ENCODE measurements at places on chromosomes 2 and 18.

DNA sequence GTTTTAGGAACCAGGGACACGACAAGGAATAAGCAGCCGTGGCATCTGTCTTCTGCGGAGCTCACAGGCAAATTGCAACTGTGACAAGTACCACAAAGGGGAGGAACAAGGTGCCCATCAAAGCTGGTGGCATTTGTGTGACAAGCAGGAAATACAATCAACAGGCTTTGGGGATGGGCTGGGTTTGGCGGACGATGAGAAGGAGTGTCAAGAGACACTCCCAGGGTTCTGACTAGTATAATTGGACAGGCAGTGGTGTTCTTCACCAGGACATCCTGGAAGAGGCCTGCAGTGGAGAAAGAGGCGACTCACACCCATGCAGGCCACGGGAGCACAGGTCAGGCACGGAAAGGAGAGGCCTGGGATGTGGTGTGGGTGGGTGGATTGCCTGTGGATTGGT, 14.2 kb upstream of the SPATA3 start:
- DNase-seq, result no peak

- DNase-seq, result no peak
Measured at GRCh38 chr18:48680339-48681250, 141.8 kb downstream of the CTIF start.

DNA sequence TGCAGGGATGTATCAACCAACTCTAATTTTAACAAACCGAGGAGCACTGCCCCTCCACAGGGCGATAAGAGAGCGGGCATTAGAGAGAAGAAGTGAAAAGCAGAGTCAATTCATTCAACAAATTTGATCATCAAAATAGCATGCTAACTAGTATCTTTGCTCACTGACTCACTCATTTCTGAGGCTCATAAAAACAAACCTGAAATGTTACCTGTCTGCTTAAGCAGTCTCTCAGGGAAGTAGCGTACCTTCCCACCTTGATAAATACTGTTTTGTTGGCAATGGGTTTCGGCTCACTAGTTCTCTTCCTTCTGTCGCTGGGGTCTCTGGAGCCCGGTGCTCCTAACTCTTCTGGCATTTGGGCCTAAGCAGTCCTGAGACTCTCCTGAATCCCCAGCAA, 248.8 kb downstream of the IRS1 start:
- no peak for DNase-seq

GRCh38 chr2:220046507-220046906, 419.1 kb downstream of the SLC4A3 start:
- no peak for DNase-seq

DNA sequence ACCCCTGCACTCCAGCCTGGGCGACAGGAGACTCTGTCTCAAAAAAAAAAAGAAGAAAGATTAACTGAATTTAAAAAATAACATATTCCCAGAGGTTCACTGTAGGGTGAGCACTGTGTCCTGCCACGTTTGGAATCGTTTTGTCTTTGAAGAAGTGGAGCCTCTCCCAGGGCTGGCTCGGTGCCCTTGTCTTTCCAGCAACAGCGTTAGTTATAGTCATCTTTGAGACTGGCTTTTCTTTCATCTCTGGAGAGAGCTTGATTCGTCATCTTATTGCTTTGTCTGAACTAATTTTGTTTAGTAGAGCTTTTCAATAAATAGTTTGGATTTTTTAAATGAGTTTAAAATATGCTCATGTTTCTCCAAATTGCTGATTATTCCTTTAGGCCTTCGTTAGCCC, 50.5 kb downstream of the IMPA2 start:
- DNase-seq, result no peak

GRCh38 chr2:86706220-86706619, 13.9 kb upstream of the RMND5A start:
- DNase-seq, result no peak

- no peak for DNase-seq
Measured at GRCh38 chr2:26299471-26300101, 46.4 kb upstream of the SELENOI start.

DNA sequence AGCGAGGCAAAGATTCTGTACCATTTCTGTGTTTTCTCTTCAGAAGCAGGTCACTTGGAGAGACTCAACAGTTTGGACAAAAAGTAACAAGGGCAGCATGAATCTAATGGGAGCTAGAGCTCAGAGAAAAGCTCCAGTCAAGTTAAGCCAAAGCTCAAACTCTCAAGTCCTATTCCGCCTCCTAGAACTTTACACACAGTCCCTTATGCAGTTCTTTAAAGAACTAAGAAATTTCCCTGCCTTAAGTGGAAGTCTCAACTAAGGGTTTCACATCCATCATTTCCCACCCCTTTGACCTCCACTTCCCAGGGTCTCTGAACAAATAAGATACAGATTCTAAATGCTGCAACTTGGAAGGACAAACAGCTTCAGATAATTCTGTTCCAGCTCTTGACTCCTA, 121.3 kb upstream of the RNU4ATAC start:
- no peak for DNase-seq

GRCh38 chr2:136766073-136766404, 694 bp downstream of the THSD7B start:
- no peak for DNase-seq

DNA sequence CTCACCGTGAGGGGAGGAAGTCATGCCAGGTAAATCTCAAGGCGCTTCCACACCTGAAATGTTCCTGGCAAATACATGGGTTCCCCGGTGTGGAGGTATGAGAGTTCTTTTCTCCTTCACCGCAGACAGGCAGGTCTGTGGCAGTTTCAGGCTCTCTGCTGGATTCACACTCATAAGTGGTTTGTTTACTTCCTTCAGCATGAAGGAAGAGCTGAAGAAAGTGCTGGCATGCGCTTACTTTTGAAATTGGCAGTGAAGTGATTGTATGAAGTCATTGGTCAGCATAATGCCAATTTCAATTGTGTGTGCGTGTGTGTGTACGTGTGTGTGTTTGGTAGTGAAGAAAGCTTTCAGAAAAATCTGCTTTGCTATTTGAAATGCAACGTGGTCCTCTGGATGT, 43.4 kb downstream of the RNF144A start:
- DNase-seq, result no peak
